ENCODE measurements at places on chromosomes 11 and 22.

DNA sequence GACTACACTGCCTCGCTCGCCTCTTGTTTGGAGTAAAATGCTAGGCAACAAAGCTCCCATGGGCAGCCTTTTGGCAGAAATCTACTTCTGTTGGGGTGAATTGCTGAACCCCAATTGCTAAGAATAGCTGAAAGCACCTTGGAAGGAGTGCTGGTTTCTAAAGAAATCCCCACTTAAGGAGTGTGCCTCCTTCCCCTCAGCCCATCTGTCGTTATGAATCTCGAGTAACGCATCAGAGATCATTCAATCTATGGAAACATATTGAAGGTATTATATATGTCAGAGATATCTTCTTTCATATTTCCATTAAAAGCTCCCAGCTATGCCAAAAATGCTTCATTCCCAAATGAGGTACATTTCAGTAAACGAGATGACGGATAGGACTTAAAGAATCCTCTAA is 229.6 kb upstream of the BLID start:
- no peak for DNase-seq

GRCh38 chr11:123069908-123070821 is 8.2 kb upstream of the HSPA8 start:
- no peak for DNase-seq

DNA sequence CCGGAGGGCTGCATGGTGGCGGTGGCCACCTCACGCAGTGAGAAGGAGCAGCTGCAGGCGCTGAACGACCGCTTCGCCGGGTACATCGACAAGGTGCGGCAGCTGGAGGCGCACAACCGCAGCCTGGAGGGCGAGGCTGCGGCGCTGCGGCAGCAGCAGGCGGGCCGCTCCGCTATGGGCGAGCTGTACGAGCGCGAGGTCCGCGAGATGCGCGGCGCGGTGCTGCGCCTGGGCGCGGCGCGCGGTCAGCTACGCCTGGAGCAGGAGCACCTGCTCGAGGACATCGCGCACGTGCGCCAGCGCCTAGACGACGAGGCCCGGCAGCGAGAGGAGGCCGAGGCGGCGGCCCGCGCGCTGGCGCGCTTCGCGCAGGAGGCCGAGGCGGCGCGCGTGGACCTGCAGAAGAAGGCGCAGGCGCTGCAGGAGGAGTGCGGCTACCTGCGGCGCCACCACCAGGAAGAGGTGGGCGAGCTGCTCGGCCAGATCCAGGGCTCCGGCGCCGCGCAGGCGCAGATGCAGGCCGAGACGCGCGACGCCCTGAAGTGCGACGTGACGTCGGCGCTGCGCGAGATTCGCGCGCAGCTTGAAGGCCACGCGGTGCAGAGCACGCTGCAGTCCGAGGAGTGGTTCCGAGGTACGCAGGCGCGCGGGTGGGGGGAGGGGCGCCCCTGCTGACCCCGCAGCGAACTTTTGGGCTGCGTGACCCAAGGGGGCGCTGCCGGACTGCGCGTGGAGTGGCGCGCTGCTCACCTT is 670 bp downstream of the NEFH start:
- no peak for DNase-seq

DNA sequence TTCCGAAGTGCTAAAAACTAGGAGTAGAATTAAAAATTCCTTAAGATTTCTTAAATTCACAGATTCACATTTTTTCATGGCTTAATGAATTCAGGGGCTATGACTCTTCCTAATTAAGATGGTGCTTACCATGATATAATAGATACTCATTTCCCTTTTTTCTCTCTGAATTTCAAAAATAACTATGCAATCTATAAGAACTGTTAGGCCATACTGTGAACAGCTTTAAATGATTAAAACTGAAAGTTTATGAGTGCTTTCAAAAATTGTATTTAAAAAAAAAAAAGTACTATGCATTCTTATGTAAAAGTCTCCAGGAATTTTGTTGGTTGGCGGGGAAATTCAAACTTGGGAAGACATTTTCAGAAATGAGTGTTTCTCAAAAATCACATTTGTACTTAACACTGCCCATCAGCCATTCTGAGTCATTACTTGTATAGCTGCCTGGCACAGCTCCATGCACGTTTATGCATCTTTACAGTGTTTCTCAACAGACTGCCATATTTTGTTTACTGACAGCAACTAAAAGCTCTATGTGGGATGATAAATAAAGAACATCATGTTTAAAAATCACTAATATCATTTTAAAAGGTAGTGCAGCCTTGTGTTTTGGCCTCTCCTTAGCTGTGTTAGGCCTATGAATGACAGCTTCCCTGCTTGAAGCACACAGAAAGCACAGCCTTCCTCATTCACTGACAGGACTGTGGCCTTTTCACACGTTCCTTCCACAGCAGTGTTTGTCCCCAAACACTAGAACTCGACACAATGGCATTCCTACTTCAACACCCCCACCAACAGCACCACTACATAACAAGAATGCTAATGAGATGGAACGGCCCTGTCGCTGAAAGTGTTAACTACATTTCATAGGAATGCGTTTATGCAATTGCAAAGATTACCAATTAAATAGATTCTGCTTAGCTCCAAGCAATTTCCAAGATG is 131.4 kb downstream of the DCDC1 start:
- DNase-seq: no peak

Data from stimulated activated CD4-positive, alpha-beta T cell treated with anti-CD3 and anti-CD28 coated beads, Interleukin-1b, Interleukin-23, amount 100 ng/mL, for 1 hour (primary cell).